ENCODE measurements at places on chromosomes 2 and 18.

- no peak for DNase-seq
These were observed 38.2 kb downstream of the ANKMY1 start for GRCh38 chr2:240519396-240520129.

- no peak for DNase-seq
These were observed 208.7 kb downstream of the CYP26B1 start for GRCh38 chr2:71938659-71939587.

DNA sequence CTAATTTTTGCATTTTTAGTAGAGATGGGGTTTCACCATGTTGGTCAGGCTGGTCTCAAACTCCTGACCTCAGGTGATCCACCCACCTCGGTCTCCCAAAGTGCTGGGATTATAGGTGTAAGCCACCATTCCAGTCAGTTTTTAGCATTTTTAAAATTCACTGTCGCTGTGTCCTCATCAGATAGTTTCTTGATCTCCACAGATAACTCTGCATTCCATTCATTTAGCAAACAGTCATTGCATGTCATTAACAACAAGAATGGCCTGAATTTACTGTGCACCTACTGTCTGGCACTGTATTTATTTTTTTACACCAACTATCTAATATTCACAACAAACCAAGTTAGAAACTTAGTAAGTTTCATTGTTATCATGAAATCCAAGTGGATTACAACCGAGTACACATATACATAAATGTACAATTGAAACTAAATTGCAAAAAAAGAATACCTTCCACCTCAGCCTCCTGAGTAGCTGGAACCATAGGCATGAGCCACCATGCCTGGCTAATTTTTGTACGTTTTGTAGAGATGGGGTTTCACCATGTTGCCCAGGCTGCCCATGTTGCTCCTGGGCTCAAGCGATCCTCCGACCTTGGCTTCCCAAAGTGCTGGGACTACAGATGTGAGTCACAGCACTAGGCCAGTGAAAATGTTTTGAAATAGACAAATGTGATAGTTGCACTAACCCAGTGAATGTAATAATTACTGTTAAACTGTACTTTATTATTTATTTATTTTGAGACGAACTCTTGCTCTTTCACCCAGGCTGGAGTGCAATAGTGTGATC lies 4.3 kb downstream of the MCEE start:
- DNase-seq: no peak

- no peak for DNase-seq
These were observed 61.1 kb downstream of the POLR1A start for GRCh38 chr2:86044614-86045013.

DNA sequence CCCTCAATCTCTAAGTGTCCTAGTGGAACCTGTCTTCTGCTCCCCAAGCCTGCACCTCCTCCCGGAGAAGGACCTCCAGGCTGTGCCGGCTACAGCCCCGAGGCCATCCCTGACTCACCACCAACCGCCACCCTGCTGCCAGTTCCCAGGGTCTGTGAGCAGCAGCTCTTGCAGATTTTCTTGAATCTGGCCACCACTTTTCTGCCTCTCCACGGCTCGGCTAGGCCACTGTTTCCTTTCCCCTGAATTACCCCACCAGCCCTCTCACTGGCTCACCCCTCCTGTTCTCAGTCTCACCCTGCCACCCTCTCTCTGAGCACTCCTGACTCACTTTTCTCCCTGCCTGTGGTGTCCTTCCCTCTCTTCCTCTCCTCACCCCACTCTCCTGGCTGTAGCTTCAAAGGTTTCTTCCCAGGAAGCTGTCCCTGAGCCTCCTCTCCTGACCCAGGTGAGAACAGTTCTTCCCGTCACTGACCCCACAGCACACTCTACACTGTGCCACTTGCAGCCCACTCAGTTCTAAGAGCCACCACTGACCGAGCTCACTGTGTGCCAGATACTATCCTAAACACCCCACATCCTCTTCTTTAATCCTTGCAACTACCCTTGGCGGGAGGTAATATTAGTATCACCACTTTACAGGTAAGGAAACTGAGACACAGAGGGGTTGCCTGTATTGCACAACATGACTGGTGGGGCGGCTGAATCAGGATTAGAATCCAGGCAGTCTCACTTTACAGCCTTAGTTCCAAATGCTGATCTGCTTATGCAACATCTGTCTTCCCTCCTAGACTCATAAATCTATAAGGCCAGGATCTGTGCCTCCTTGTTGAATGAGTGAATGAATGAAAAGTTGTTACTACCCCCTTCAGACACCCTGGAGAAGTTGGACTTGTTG lies 111.6 kb downstream of the SMAD7 start:
- DNase-seq: no peak

DNA sequence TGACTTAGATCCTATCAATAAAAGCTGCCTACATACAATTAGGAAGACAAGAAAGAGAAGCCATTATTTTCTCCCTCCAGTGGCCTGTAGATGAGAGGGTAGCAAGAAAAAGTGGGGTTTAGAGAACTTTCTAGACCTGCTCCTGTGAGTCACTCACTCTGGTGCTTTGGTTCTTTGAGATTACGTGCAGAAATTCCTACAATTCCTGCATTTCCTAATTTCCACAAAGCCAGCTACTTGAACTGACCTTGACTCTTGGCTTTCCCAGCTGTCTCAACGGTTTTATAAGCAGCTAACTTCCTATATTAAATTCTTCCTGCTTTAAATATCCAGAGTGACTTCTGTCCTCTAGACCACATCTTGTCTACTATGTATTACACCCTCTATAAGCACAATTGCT lies 899.5 kb upstream of the KLHL29 start:
- no peak for DNase-seq
